ENCODE measurements at places on chromosomes 2 and 18.

DNA sequence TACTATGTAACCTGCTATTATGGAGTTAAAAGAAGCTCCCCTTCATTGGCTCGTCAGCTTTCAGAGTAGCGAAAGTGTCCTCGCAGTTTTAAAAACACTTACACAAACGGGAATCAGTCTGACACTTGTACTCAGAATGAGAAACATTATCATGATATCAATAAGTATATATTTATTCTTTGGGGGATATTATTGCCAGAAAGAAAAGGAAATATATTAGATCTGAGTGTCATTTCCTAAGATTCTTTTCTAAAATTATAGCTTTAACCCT is 584.5 kb downstream of the ZEB2 start:
- no peak for DNase-seq

DNA sequence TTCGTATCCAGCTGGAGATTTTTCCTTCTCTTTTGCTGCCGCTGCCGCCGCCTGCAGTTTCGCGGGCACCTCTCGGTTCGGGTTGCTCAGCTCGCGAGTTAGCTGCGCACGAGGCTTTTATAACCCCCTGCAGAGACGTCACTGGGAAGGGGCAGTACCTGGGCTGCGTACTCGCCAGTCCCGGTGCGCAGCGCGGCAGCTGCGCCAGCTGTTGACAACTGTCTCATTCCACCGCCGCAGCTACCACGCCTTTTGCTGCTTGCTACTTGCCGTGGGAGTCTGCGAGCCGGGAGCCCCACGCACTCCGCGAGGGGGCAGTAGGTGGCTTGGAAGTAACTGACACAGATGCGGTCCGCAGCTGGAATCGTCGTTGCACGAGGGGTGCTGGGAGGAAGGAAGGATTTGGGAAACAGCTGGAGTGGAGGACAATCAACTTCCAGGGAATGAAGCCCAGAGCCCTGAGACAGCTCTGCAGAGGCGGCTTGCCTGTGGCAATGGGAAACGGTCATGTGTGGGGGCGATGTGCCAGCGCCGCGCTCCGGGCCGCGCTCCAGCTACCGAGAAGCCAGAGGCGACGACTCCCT is at the start of gene TACR1:
TSS of gene TACR1 (minus strand) at position 93 of the 584 bp plus-strand sequence. CDS start 586 bp downstream, outside the sequence.
- peak; percentile 67 for DNase-seq

DNA sequence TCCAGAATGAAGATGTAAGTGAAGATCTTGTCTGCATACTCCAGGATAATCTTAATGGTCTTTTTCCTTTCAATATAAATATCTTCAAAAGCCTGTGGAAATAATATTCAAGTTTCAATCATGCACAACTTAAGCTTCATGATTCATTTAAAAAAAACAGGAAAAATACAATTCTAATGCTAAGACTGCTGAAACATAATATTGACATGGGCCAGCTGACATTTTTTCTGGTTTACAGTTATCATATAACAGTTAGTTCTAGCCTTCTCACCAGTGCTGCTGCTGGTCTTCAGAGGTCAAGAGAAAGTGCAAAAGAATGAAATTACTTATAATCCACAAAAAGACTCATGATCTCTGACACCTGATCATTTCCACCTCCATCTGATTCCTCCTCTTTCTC is 110.4 kb upstream of the SCN1A start:
- no peak for DNase-seq

DNA sequence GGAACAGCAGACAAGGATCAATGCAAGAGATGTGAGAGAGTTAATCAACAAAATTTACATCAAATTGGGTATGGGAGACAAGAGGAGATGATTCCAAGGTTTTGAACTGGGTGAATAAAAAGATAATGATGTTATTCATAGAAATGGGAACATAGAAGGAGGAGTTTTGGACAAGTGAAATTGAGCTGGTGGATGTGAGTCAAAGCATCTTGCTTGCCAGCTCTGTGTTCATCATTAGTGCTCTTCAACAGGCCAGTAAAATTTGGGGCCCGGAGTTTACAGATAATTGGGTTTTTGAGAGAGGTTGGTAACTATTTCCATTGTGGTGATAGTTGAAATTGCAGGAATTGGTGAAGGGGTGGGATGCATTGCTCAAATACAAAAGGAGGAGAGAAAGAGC is 69.9 kb upstream of the CAVIN2 start:
- no peak for DNase-seq

DNA sequence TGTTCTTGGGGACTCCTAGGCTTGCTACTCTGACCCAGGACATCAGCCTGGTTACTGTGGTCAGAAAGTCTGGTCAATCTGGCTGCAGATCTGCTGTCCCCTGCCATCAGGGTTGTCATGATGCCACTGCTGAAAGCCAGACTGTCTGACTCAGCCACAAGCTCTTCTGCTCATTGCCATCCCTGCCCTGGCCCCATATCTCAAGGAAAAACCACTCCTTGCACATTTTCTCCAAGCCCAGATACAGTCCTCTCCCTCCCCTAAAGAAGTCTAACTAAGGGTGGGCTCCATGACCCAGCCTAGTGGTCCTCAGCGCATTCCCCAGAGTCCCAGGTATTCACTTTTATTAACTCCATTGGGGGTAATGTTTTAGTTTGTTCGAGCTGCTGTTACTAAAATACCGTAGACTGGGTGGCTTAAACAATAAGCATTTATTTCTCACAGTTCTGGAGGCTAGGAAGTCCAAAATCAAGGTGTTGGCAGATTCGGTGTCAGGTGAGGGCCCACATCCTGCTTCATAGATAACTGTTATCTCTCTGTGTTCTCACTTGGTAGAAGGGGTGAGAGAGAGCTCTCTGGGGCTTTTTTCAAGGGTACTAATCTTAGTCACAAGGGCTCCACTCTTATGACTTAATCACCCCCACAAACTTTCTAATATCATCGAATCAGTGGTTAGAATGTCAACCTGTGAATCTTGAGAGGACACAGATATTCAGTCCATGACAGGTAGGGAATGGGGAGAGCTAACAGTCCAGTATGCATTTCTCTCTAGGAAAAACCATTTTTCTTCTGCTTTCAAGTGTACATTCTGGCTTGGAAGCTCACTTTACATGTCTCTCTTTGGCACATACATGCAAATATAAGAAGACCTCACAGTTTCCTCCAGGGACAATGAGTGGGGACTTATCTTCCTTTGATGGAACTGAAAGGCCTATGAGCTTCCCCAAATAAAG is 94.8 kb upstream of the CXCR4 start:
- DNase-seq = no peak

DNA sequence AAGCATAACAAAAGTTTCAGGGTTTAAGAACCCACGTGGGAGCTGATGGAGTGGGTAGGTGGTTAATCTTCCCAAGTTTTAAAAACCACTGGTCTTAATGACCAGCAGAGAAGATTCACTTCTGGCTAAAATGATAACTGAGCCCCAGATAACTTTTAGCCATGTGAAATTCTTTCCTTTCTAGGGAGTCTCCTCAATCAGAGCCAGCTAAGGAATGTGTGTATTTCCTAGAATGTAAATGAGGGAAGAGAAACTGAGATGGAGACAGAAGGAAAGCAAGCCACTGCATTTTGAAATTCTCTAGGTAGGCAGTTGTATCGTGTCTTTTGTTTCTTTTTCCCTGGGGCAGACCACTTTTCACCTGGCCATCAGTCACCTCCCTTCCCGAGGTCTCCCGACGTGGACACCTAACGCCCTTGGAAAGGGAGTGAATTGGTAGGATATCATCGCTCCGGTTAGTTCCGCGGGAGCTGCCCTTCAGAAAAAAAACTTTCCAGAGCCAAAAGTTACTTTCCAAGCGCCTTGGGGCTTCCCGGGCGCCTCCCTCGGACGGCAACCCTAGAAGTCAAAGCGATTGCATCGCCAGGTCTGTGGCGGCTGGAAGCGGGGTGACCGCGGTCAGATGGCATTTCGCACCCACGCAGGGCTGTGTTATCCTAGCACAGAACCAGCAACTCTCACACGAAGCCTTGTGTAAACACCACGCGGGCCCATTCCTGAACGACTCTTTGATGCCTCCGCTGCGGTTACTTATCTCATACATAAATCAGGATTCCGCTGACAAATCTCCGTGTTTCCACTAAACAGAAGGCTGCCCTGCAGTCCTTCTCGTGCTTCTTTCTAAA is 1.3 kb downstream of the COLEC12 start:
- no peak for DNase-seq

GRCh38 chr2:63340443-63340842 is 247.8 kb downstream of the WDPCP start:
- DNase-seq = no peak

GRCh38 chr2:234374736-234375135 is 122.1 kb downstream of the ARL4C start:
- peak; percentile 11 for DNase-seq

GRCh38 chr18:10303171-10303570 is 151.3 kb upstream of the APCDD1 start:
- DNase-seq = no peak

- no peak for DNase-seq
Measured at GRCh38 chr2:61911510-61911909, 6.0 kb downstream of the COMMD1 start.

- DNase-seq = no peak
Measured at GRCh38 chr2:220269367-220269766, 641.9 kb downstream of the SLC4A3 start.

- DNase-seq = no peak
Measured at GRCh38 chr2:195907474-195907873, 161.2 kb downstream of the DNAH7 start.

- no peak for DNase-seq
Measured at GRCh38 chr18:65631766-65632165, 119.0 kb upstream of the CDH7 start.

GRCh38 chr18:59765343-59765742 is 68.1 kb upstream of the CCBE1 start:
- no peak for DNase-seq

DNA sequence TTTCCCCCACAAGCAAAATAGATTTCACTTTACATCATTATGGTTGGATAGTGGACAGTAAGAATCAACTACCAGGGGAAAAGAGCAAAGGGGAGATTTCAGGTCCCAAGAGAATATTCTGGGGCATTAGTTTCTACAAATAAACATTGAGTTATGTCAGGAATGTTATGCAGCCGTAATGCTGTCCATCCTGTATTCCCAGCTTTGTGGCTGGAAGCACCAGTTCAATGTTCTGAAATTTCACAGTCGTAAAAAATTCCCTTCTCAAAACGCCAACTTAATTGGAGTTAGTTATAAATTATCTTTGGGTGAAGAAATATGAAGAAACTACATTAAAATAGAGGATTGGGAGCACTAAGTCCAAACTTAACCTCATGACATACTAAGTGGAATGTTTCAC is 141.5 kb upstream of the FIGN start:
- no peak for DNase-seq

DNA sequence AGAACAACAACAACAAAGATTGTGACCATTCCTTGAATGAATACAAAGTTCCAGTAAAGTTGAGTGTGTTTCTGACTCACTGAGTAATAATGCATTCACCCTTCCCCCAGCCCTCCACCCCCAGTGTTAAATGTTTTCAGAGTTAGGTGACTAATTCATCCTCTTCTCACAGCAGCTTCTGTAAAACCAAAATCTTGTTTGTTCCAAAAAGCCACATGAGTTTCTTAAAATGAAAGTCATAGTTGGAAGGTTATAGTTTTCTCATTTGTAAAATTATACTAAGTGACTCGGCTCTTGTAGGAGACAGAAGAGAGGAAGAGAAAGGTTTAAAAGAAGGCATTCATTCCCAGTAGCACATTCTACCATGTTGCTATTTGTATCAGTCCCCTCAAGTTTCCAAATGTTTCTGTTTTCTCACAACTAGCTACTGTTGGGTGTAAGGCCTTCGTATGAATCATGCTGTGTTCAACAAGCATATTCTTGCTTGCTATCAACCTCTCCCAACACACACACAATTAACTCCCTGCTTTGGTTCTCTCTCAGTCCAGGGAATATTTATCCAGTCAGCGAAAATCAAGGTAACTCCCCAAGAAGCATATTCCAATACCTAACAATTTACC is 75.3 kb downstream of the MBD2 start:
- DNase-seq = peak; percentile 72

DNA sequence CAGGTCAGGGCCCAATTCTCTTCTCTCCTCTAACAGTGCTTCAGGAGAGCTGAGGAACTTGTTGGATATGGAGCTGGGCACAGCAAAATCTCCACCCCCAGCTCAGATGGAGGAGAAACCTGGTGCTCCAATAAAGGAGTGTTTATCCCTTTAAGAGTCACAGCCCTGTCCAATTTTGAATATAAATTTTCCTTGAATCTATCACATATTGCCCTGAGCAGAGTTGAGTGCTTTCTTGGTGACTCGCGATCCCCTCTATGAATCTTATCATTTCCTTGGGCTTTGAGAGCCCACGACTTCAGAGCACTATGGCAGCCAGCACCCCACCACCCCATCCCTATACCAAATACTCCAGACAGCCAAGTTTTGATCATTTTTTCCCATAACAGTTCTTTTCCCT is 34.4 kb upstream of the SMAD7 start:
- no peak for DNase-seq

All from stimulated activated CD4-positive, alpha-beta T cell treated with anti-CD3 and anti-CD28 coated beads, Interleukin-2, amount 100 ng/mL, for 24 hours (primary cell).